ENCODE measurements at places on chromosomes 6 and 20.

DNA sequence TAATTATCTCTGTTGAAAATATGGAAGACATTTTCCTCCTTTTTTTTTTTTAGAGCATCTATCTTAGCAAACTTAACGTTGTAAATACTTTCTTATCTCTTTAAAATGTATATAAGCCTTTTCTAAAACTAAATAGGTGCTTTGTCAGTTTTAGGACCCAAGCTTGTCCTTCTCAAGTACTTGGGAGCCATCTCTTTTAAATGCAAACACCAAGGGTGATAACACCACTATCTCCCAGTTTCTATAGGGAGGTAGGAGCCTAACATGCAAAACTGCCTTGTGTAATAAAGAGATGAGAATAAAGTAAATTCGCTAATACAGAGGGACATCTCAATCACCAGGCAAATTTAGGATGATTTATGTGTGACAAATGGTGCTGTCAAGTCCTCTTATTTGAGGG, 157.0 kb upstream of the FAM83B start:
- no peak for DNase-seq

GRCh38 chr6:18413381-18413780, 26.2 kb downstream of the RNF144B start:
- no peak for DNase-seq

- peak; percentile 23 for DNase-seq
Observed at GRCh38 chr20:6940048-6940447, 172.6 kb downstream of the BMP2 start.

DNA sequence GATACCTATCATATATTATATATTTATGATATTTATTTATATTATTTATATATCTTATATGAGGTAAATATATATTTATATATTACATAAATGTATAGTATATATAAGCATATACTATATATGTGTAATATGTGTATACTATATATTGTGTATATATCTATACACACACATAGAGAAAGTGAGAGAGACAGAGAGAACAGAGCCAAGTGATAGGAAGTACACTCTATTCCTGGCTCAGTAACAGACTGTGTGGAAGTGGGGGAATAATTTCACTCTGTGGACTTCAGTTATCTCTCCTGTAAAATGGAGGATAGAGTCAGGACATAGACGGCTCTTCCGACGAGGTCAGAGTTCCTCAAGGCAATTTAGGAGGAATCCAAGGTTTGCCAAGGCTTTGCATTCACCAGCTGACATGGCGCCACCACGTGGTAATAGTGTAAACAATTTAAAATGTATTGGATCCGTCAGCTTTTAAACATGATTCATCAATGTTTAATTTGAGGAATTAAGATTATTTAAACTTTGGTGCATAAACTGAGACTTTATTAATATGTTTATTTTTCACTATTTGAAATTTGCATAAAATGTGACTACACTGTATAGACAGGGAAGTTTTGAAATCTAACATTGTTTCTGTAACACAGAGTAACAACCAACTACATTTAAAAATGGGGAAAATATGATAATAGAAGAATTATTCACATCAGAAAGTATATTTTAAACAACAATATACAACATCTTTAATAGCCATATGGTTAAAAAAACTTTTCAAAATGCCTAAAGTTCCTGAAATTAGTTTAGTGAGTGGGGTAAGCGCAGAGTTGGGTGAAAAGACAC, 75.4 kb upstream of the TMEM244 start:
- DNase-seq, result peak; percentile 55

DNA sequence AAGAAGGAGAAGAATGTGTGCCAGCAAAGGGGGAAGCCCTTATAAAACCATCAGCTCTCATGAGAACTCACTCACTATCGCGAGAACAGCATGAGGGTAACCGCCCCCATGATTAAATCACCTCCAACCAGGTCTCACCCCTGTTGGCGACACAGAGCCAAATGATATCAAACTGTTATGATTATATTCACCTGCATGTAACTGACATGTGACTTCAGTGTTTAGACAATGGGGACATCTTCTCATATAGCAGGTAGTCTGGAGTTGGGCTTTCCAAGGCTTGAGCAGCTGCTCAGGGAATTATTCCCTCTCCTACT, 115.2 kb downstream of the SASH1 start:
- no peak for DNase-seq

DNA sequence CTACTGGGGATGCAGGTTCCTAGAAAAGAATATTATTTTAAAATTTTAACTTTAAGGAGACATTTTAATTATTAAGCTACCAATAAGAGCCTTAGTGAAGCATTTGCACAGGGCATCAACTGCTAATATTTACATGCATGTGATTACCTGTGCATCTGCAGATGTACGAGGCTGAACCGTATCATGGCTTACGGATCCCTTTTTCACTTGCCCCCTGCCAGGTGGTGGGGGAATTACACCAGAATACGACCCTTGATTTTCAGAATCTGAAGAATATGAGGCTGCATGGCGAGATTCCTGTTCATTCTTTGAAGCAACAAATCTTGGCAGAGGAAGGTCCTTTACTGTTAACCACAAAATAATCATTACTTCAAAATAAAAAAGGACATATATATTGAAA, 42.7 kb downstream of the REPS1 start:
- no peak for DNase-seq

DNA sequence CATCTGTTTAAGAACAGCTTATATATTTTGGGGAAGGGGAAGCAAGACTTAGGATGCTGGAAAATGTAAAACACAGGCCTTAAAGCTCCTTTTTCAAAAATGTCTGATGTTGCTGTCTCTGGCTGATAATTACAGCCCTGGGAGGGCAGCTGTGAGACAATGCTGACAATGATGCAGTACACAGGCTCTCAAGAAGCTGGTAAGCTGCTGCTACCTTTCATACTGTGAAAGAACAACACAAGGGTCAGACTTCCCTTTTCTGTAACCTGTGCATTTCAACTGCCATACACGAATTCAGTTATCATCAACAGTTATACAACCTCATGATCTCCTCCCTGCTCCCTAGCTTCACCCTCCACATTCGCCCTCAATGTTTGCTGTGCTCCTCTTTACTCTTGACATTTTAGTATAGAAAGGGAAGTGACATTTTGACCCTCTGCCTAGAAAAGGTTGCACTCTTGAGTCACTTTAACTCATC, 25.2 kb downstream of the MAP7 start:
- DNase-seq, result no peak

DNA sequence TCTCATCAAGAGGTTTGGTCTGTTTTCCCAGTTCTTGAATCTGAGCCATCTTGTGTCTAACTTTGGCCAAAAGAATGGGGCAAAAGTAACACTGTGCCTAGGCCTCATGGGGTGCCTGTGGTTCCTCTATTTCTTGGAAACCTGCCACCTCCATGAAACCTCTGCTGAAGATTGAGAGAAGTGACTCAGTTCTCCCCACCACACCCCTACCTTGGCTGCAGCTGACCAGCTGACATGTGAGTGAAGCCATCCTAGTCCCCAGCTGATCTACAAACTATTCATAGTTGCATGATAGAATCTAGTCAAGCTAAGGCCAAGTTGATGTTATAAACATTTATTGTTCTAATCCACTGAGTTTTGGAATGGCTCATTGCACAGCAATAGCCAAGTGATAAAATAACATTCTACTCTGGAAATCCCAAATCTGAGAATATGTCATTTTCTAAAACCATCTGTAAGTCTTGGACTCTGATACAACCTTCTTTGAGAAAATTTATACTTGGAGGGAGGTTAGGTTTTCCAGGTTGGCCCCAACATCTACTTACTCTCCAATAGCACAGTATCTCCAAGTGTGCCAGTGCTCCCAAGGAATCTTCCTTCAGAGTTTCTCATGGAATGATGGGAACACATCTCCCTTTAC, 107.0 kb upstream of the SMLR1 start:
- DNase-seq, result no peak

DNA sequence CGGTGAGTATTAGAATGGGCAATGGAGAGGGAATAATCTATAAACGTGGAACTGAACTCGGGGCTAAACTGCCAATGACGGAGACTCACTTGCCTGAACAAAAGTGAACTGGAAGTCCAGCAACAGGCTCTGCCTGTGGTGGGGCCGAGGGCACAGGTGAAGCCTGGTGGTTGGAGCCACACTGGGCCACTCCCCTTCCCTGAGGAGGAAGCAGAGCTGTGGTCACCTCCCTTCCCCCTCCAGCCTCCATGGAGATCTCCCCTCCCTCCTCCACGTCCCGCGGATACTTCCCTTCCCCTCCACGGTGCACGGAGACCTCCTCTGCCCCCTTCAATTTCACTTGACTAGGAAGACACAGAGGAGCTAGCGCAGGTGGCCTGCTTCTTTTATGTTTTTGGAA, 14.7 kb upstream of the DSP start:
- no peak for DNase-seq

DNA sequence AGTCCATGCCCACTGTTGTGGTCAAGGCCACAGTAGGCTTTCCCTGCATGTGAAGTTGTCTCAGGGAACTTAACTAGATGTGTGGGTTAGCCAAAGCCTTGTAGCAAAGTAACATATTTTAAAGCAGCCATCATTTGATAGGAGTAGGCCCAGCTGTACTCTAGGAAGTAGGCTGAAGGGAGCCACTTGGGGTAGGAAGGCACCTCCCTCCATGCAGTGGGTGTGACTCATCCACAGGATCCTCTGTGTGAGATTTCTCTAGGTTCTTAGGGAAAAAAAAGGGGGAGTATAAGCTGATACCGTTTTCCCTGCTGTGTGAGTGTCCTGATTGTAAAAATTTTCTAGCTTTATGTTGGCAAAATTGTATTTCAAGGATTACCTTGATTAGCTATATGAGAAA, 44.7 kb downstream of the VAPB start:
- no peak for DNase-seq
